ENCODE measurements at places on chromosomes 5 and 9. TPM values are rescaled to one million over a fixed set of nuclear protein-coding genes. Genes with fewer than 3 reads are reported as not detected.

The DRD1 gene
- 0.16 TPM for total RNA-seq

The LRRC14B gene
- not detected for total RNA-seq

The PDLIM4 gene
- total RNA-seq = 29.8 TPM

The SLC6A3 gene
- total RNA-seq = 0.09 TPM

The PHAX gene
- total RNA-seq = 64.2 TPM

The FLT4 gene
- total RNA-seq = 0.22 TPM

The STING1 gene
- total RNA-seq = 25.9 TPM

The GABRB2 gene
- 1.7 TPM for total RNA-seq

The CHMP5 gene
- 97.4 TPM for total RNA-seq

The GLE1 gene
- 17.5 TPM for total RNA-seq

The SEMA6A gene
- 2.6 TPM for total RNA-seq

The CLIC3 gene
- total RNA-seq = not detected

DNA sequence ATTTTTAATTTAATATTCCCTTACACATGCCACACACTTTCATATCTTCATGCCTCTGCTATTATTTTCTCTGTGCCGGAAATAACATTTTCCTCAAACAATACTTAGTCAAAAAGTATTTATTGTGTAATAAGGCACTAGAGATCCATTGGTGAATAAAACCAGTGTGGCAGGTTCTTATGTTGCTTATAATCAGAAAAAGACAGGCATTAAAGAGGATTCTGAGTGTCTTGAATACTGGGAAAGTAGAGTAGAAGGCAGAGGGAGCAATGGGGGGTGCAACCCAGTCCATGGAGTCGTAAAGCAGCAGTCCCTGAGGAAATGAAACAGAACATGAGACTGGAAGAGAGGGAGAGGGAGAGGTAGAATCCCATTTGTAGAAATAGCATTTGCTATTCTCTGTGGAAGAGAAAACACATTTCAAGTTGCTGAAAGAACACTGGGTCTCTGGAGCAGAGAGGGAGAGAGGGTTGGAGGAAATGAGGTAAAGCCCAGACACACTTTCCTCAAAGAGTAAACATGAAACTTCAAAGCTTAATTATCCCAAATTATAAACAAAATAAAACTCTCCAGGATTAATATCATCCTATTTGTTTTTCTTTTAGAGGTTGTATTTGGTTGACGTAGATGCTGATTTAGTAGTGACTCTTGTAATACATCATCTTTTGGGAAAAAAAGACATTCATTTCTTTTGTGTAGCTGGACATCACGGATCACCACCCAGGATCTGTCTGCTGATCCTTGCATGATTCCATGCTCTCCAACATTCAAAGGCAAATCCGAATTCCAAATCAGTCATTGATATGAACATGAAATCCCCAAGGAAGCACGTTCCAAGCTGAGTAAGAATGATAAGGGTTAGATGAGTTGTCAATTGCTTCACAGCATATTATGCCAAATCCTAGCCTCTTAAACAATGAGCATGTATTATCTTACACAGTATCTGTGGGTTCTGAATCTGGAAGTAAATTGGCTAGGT lies 37.4 kb upstream of the GRAMD2B start:
- no peak for ATAC-seq

DNA sequence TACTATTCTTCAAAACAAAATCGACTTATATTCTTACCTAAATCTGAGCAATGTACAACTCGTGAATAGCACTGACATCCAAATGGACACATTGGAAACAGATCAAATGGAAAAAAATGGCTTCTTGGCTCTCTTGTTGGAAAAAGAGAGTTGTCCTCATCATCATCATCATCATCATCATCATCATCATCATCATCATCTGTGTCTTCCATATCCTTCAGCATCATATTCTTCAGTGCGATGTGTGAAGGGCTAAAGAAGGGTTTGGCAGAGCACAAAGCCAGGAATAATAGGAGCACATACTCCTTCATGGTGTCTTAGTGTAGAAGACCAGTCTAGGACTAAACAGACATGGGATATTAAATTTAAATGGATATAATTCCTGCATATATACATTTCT lies 7.7 kb downstream of the ASPN start:
- no peak for ATAC-seq

DNA sequence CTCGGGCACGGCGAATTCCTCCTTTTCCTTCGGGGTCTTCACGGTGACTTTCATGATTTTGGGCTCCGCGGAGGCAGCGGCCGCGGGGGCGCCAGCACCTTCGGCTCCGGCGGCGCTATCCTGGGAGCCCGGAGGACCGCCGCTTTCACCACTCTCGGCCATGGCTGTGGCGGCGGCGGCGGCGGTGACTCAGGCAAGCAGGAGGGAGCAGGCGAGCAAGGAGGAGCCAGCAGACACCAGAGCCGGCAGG lies 315 bp downstream of the UBQLN1 start:
- ATAC-seq = peak; percentile 81

DNA sequence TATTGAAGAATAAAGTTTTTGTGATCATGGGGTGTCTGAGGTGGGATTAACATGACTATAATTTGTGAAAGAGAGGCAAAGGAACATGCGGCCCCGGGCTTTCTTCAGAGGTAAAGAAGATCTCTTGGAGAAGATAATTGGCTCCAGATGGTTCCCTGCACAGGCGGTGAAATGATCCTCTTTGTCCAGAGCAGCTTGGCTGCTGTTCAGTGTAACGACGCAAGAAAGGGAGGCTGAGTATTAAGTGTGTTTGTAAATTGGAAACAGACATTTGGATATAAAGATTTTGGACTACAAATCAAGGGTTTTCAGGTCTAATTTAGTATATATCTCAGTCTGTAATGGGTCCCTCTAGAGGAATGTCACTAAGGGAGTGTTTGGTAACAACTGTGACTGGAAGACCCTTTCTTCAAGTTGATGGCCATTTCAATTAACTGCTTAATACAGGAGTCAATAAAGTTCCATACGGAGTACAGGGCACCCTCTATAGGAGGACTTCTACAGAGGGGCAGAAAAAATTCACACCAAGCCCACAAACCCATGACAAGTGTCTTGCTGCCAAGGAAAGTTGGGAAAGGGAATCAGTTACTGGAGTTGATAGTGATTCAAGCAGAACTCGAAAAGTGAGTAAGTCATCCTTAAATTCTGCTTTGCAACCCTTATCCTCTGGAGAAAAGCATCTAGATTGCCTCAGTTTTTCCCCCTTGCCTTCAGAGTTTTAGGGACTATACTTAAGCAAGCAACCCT lies 4.1 kb downstream of the EQTN start:
- no peak for ATAC-seq

GRCh38 chr9:2826291-2826690 lies 17.6 kb downstream of the PUM3 start:
- no peak for ATAC-seq

DNA sequence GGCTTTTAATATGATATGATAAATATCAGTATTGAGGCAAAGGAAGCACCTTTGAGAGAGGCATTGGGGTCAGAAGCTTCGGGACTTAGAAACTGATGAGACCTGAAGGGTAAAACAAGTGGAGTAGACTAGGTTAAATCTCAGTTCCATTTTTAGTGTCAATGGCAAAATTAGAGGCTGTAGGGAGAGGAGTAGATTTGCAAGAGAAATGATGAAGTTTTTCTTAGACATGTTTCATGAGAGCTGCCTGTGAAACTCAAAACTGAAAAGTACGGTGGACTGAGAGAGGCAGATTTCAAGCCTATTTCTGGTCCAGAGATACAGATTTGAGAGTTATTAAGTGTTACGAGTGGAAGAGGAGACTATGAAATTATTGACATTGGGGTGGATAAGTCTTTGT lies 278.5 kb downstream of the TAF11L14 start:
- no peak for ATAC-seq

DNA sequence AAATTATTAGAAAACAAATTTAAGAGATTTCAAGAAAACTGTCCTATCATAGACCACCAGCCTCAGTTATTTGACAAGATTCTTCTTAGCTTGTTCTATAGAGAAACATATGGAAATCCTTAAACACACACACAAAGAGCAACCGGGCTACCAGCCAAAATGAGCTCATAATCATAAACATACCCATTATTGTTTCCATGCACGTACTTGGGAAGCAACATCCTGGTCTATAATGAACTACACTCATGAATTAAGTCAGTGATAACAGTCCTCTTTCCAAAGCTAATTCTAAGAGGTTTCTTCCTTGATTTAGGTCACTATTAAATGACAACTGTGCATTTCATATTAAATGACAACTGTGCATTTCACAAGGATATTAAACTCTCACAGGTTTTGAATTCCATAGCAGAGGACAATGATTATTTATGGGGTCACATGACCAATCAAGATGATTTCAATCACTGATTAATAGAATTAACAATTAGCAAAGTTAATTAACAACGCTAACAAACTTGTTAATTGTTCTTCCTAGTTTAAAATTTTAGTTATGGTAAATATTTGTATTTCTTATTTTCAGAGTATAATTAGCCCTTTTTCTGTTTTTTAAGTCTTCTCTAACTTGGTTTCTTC lies 77.0 kb downstream of the OXCT1 start:
- ATAC-seq = no peak

GRCh38 chr5:154140381-154140780 lies 50.2 kb upstream of the GALNT10 start:
- ATAC-seq = no peak

GRCh38 chr5:6197427-6197826 lies 180.9 kb downstream of the MED10 start:
- ATAC-seq = no peak

- ATAC-seq = no peak
Measured at GRCh38 chr9:69905286-69905685, 84.7 kb downstream of the CFAP95 start.
